Left ventricle myocardium inferior (tissue), 1 donor: ENCODE measurements at places on chromosomes 5 and 9. TPM values are rescaled to one million over a fixed set of nuclear protein-coding genes. Genes with fewer than 3 reads are reported as not detected.

MACIR gene
- total RNA-seq: 5.5 TPM

DMRTA1 gene
- total RNA-seq: 0.77 TPM

ZNG1C gene
- 11.9 TPM for total RNA-seq

AFAP1L1 gene
- total RNA-seq: 40.6 TPM

IL5 gene
- total RNA-seq: not detected

MARCHF6 gene
- total RNA-seq: 162 TPM

PRLR gene
- 0.66 TPM for total RNA-seq

CCL21 gene
- 6.2 TPM for total RNA-seq

ERCC8 gene
- 5.9 TPM for total RNA-seq

ENTPD8 gene
- not detected for total RNA-seq

UBE2QL1 gene
- 25.5 TPM for total RNA-seq

MORN5 gene
- not detected for total RNA-seq

IFNA17 gene
- total RNA-seq: not detected

ZNF454 gene
- total RNA-seq: 2.6 TPM

TMEM174 gene
- not detected for total RNA-seq

C9orf153 gene
- total RNA-seq: 0.38 TPM

PTGDS gene
- total RNA-seq: 3,579 TPM

GRXCR2 gene
- 1.1 TPM for total RNA-seq

PCDHA9 gene
- total RNA-seq: not detected

PCDHB16 gene
- total RNA-seq: 1.4 TPM

DDX41 gene
- total RNA-seq: 29.7 TPM

UBLCP1 gene
- total RNA-seq: 15.9 TPM

ARID3C gene
- total RNA-seq: not detected

GHR gene
- total RNA-seq: 12.9 TPM
